ENCODE measurements at places on chromosomes 7 and 10.

- DNase-seq, result no peak
Measured at GRCh38 chr7:143496263-143496662, 18.6 kb downstream of the TAS2R41 start.

DNA sequence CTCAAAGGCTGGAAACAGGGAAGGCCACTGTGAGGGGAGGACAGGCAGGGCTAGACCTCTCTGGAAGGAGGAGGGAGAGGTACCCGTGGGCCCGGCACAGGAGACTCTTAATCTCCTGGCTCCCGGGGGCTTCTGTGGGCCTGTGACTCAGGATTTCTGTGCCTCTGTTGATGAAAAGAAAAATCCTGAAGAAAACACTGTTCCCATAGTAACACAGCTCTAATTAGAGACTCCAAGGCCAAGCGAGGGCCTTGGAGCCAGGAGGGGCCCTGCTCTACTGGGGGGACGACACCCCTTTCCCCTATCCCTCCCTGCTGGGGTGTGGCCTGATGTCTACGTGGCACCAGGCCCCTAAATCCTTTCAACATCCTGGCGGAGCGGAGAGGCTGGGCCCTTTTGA, 174.1 kb upstream of the TNRC18 start:
- DNase-seq, result no peak

GRCh38 chr7:5525271-5526099, 101.9 kb upstream of the TNRC18 start:
- DNase-seq, result peak; percentile 20

- DNase-seq, result no peak
Measured at GRCh38 chr10:70500368-70500767, 21.8 kb downstream of the PALD1 start.

DNA sequence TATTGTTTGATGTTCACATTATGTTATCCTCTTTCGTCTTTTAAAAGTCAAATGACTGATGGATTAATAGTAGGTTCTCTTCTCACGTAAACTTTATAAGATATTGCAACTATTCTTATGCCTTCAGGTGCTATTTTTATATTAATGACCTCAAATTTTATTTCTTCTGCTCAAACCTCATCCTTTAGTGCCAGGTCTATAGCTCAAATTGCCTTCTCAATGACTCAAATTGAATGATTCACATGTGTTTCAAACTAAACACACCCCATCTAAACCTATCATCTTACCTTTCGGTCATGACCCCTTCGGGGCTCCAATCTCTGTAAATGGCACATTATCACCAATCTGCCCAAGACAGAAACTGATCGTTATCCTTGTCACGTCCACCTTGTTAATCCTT, 22.0 kb upstream of the LIPF start:
- no peak for DNase-seq

DNA sequence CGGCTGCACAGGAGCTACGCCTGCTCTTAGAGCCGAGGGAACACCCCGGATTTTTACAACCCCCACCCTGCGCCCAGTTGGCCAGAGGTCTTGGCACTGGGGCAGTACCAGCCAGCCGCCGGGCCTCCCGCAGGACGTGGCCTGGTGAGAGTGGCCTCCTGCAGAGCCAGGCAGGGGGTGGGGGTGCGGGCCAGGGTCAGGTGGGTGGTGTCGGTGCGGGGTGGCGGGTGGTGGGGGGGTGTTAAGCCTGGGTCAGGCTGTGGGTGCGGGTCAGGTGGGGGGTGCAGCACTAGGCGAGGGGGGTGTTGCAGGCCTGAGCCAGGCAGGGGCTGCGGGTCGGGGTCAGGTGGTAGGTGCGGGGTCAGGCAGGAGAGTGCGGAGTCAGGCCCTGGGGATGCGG, 647 bp downstream of the ECHS1 start:
- DNase-seq, result no peak

DNA sequence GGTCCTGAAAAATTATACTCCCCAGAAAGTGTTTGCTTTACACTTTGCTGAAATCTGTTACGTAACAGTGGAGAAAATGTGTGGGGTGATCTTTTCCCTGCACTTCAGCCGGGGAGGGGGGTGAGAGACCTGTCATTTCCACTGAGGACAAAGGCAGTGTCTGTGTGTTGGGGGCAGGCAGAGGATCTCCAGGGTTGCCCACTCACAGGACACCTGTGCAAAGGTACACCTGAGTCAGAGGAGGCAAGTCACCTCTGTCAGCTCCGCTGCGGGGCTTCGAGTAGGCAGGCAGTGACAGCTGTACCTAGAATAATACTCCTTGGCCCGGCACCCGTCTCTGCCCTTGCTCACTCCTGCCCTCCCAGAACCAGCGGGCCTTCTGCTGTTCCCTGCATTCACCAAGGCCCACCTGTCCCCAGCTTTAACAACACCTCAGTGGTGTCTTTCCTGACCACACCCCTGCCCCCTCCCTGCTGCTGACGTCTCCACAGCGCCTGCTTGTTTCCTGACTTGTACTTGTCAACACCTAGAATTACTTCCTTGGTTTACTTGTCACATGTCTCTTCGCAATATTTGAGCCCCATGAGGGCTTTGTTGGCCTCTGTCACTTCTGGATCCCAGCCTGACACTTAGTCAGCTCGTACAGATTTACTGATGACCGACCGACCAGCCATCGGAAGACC, 159.2 kb downstream of the NEURL1 start:
- DNase-seq, result no peak

GRCh38 chr10:59625721-59626522, 83.7 kb downstream of the SLC16A9 start:
- peak; percentile 52 for DNase-seq

GRCh38 chr10:1399431-1400100, 337.8 kb downstream of the ADARB2 start:
- DNase-seq, result no peak
